Cortex of kidney (tissue), 1 donor: ENCODE measurements at places on chromosomes 16 and 17.

DNA sequence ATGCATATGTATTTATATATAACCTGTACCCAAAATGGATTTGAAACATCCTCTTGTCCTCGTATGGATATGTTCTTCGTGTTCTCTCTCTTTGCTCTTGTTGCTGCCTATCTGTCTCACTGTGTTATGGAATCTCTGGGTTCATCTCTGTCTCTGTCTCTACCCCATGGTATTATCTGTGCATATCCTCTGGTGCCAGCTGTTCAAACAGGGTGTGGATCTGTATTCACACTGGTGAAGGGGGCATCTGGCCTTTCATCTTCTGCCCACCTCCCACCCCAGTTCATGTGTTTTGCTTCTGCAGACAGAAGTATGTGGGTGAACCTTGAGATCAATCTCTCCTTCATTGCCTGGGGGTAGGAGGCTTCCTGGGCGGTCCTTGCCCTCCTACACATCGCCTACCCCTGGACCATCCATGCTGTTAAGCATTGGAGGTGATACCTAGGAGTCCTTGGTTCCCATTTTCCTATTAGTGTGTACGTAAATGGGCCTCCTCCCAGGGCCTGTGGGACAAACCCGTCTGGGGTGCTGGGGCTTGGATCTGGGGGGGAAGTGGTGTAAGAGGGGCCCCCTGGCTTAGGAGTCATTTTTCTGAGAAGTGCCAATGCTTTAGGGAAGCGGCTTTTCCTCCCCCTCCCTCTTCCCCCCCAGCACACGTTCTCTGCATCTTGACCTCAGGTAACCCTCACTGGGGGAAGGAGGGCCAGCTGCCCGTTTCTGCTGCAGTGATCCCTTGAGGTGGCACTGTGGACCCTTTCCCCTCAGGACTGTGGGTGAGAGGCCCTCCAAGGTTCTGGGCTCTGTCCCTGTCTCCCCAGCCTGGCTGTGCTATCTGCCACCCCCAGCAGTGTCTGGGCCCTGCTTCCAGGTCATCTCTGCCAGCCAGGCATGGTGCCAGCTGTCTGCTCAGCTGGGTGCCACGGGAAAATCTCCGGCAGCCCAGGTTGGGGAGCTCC is 21.1 kb downstream of the RARA start:
- DNase-seq, result no peak

- no peak for DNase-seq
These were observed 43.5 kb downstream of the GPRC5B start for GRCh38 chr16:19841184-19841583.

GRCh38 chr16:19112099-19112407 is 1.7 kb upstream of the ITPRIPL2 start:
- no peak for DNase-seq

DNA sequence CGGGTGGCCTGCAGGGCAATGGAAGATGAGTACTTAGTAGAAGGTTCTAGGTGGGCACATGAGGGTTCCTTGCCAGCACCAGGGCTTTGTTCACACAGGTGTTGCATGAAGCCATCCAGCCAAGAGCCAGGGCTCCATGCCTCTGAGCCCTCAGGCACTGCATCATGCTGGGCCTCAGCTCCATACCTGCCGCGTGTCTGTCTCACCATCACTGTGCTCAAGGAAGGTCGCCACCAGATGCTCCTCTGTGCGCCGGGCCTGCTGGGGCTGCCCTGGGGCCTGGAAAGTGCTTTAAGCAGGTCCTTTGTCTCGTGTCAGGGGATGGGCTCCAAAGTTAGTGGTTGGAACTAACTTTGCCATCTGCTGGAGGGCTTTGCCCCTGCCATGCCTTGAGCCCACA is 25.6 kb downstream of the C16orf90 start:
- DNase-seq, result no peak

DNA sequence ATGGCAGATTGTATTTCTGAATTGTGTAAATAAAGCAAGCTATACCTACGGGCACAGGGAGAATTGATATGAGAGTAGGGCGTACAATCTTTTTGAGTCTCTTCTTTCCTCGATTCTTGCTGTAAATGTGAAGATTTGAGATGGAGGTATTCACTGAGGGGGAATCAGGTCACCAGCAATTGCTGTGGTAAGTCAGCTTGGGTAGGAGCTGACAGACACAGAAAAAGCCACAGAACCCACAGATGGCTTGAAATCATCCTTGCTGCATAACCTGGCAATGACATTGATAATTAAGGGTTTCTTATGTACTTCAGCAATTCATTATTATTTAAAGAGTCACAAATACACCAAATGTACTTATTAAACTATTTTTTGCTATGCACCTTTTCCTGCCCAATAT is 164.2 kb downstream of the CNTNAP4 start:
- DNase-seq, result no peak

DNA sequence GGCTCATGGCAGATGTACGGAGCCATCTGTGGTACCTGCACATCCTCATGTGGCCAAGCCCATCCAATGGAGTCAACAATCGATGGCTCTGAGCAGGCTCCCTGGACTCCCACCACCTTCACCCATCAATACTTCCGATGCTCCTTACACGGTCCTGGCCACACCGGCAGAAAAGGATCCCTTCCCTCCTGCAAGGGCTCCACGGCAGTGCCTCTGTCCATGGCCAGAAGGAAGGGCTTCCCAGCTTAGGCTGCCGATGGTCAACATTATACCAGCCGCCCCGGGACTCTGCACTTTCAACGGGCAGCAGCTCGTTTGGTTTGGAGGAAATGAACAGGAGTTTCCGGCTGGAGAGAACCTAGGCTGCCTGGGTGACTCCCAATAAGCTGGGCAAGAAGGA is 13.2 kb downstream of the SLX4 start:
- no peak for DNase-seq

- no peak for DNase-seq
These were observed 8.9 kb downstream of the TLE7 start for GRCh38 chr16:71432906-71433305.

GRCh38 chr17:69450918-69451317 is 36.4 kb downstream of the MAP2K6 start:
- no peak for DNase-seq

- DNase-seq, result no peak
These were observed 11.1 kb downstream of the TLE7 start for GRCh38 chr16:71430744-71431143.

DNA sequence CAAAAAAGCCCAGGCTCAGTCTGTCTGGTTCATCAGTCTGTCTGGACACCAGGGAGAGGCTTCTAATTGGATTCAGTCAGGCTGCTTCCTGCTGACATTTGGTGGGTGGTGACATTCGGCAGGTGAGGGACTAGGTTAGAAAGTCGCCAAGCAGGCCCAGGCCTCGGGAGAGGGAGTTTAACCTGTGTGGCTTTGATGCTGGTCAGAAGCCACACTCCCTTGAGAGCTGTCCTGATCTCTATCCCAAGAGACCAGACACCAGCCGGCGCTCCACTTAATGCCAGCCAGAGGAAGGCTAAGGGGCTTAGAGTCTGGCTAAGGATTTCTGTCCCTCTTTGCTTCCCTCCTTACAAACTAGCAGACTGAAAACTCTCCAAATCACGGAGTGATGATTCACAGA is 135.0 kb downstream of the GSG1L start:
- no peak for DNase-seq

DNA sequence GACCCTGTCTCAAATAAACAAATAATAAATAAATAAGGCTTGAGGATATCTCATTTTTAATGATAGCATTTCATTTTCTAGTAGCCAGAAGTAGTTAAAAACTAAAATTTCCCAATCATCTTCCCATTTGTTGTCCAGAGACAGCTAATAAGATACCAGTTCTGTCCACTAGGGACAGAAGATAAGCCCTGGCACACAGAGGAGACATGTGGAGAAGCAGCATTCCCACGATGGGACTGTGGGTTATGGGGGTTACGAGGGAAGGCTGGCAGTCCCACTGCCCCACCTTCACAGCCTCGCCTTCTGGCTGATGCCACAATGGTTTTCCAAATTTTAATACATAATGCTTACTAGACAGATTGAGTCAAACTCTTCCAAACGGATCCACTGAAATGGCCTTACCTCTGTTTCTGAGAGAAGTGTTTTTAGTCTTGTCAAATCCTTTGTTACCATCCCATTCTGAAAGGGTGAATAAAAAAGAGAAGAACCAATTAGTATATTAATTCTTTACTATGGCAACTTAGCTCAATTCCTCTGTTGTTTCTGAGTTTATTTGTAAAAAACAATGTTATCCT is 44.2 kb downstream of the HELZ start:
- no peak for DNase-seq

- no peak for DNase-seq
These were observed 923 bp downstream of the ANKRD13B start for GRCh38 chr17:29593591-29594518.

DNA sequence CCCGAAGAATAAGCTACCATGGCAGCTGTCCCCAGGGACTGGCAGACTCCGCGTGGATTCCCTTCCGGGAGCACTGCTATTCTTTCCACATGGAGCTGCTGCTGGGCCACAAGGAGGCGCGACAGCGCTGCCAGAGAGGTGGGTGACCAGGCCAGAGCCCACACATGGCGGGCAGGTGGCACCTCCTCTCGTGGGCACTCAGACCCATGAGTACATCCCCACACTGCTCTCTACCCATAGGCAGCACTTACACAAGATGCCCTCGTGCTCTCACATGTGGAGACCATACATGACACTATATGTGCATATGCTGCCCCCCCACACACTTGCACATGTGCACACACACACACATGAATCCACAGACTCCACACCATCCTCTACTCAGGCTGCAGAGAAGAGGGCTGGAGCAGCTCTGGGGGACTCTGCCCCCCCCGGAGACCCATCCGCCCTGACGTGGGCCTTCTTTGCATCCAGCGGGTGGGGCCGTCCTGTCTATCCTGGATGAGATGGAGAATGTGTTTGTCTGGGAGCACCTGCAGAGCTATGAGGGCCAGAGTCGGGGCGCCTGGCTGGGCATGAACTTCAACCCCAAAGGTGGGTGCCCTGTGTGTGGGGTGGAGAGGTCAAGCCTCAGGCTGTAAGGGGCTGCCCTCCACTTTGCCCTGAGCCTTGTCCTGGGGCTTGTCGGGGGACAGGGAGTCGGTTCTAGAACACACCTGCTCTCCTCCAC is 62.9 kb downstream of the MRC2 start:
- no peak for DNase-seq

- DNase-seq, result no peak
These were observed 791 bp upstream of the PLD6 start for GRCh38 chr17:17206913-17207335.

DNA sequence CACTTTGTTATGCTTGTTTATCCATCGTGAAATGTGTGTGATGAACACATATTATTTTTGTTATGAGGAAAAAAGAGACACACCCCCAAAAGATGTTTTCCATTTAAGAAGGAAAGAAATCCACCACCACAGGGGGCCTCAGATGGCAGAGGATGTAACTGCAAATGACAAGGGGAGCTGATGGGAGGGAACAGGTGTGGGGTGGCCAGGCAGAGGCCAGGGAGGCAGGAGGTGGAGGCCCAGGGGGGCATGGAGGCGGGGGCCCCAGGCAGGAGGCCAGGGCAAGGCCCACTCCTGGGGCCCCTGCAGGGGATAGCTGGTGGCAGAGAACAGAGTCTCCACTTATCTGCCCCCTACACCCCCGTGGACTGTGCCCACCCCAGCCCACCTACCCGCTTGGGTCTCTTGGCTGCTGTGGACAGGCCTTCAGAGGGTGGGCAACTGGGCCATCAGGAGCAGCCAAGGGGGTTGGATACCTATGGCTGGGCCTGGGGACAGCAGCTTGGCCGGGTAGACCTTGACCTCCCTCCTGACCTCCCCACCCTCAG is 28.0 kb downstream of the PPL start:
- no peak for DNase-seq

GRCh38 chr17:67107171-67107570 is 62.8 kb downstream of the CACNG1 start:
- no peak for DNase-seq

GRCh38 chr17:63954402-63955063 is 18.2 kb downstream of the SCN4A start:
- DNase-seq, result no peak

- DNase-seq, result no peak
These were observed 289.0 kb upstream of the AXIN2 start for GRCh38 chr17:65850486-65850885.

DNA sequence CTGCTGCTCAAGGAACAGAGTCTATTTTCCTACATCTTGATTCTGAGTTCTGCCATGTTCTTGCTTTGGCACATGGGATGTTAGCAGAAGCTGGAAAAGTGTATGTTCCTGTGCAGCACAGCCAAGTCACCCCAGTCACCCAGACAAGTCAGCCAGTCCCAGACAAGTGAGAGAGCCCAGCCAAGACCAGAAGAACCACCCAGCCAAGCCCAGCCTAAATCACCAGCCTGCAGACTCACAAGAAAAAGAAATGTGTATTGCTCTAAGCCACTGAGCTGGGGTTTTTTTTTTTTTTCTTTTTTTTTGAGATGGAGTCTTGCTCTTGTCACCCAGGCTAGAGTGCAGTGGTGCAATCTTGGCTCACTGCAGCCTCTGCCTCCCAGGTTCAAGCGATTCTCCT is 141.3 kb upstream of the CDC42EP4 start:
- DNase-seq, result no peak

GRCh38 chr16:25155553-25156460 is 44.3 kb downstream of the LCMT1 start:
- DNase-seq, result no peak

DNA sequence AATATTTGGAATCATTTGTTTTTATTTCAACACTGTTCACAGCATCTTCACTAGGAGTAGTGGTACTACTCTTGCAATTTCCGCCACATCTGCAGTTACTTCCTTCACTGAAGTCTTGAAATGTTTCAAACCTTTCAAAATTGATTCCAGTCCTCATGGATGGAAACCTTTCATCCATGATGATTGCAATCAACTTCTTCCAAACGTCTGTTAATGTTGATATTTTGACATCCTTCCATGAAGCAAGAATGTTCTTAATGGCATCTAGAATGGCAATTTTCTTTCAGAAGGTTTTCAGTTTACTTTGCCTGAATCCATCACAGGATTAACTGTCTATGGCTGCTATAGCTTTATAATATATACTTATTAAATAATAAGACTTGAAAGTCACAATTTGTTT is 736.8 kb upstream of the CA10 start:
- no peak for DNase-seq

- DNase-seq, result no peak
These were observed 45.2 kb downstream of the CMTM3 start for GRCh38 chr16:66649636-66650205.

DNA sequence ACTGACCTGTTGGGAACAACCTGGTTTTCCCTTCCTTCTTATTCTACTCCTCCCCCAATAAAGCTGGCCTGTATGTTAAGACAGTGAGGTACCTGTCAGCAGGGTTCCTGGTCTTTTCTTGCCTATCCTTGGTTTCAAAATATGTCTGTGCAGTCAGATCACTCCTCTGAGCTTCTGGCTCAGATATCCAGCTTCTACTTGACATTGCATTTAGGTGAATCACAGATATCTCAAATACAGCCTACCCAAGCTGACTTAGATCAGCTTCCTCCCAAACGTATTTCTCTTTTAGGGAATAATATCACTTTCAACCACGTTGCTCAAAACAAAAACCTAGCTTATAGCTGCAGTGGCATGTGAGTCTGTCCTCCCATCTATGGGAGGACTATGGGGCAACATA is 48.7 kb downstream of the TEX14 start:
- DNase-seq, result no peak

DNA sequence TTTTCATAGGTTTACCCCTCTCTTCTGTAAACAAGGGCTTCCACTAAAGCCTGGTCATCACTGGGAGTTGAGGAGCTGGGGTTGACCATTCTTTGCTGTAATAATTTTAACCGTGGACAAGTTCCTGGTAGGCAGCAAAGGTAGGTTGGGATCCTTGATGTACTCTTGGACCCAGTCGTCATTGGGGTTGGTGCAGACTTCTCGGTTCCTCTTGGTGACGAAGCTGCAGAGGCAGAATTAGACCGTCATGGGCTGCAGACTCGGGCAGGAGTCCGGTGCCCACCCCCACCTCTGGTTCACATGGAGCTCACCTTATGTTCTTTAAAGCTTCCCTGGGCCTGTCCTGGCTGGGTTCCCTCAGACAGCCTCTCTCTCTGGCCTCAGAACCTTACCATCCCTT is 3.8 kb downstream of the CCL16 start:
- no peak for DNase-seq
